ENCODE measurements at places on chromosomes 3 and 15.

DNA sequence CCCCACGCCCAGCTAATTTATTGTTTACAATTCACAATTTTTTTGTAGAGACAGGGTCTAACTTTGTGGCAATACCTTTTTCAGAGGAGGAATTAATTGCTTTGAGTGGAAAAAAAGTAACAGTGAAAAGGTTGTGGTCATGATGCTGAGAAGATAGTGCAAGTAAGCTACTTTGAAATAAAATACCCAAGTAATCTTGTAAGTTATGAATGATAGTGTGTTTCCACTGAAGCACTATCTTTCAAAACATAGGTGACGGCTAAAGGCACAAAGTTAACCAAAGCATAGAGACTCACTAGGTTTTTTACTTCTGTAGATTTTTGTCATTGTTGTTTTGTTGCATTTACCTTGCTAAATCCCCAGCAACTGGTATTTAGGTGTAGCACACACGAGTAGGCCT, 101.2 kb upstream of the C15orf61 start:
- DNase-seq = no peak

DNA sequence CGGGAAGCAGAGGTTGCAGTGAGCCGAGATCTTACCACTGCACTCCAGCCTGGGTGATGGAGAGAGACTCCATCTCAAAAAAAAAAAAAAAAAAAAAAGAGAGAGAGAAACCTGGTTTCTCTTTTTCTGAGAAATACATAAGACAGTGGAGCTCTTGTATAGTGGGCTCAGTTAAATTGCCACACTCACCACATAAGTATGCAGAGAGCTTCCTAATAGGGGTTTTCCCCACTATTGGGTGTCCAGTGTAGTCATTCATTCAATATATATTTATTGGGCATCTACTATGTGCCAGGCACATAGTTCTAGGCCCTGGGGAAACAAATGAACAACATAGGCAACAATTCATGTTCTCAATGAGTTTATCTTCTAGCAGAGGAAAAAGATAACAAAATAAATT, 48.9 kb upstream of the FMN1 start:
- DNase-seq = no peak

DNA sequence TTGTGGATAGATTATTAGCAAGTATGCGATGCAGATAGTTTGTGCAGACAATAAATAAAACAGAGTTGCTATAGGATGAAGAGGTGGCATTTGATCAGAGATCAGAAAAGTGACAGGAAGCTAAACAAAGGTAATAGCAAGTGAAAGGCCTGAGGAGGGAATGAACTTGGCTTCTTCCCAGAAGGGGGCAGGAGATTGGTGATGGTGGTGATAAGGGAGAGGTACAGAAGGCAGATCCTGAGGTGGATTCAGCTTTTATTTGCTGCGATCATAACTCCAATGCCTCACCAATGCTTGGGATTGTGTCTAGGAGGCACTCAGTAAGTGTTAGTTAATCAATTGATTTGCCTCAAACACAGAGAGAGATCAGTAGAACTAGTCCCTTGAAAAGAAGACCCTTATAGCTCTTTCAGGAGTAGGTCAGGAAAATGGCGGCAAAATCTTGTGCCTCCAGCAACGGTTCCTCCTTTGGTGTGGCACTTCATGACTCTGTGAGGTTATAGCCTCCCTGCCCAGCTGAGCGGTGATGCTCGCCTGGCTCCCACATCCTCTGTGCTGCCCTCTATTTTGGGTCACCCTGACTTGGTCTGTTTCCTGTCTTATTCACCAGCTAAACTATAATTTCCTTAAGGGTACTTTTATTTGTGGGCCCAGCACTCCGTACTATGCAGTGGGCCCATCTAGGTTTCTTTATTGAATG, 37.5 kb downstream of the TGFBR2 start:
- no peak for DNase-seq

- DNase-seq = no peak
Observed at GRCh38 chr3:12660196-12660595, 3.7 kb downstream of the RAF1 start.

All from cortex of kidney (tissue), 1 donor.